Stimulated activated CD8-positive, alpha-beta memory T cell treated with anti-CD3 and anti-CD28 coated beads, Interleukin-2, amount 100 ng/mL, for 1 hour (primary cell): ENCODE measurements at places on chromosomes 5 and 9.

GRCh38 chr5:147601652-147602051 is 91.8 kb upstream of the DPYSL3 start:
- no peak for DNase-seq

DNA sequence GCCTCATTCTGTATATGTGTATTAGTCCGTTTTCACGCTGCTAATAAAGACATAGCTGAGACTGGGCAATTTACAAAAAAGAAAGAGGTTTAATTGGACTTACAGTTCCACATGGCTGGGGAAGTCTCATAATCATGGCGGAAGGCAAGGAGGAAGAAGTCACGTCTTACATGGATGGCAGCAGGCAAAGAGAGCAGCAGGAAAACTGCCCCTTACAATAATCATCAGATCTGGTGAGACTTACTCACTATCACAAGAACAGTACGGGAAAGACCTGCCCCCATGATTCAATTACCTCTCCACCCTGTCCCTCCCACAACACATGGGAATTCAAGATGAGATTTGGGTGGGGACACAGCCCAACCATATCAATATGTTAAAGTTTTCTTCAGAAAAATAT is 49.8 kb upstream of the GPBP1 start:
- DNase-seq = no peak

DNA sequence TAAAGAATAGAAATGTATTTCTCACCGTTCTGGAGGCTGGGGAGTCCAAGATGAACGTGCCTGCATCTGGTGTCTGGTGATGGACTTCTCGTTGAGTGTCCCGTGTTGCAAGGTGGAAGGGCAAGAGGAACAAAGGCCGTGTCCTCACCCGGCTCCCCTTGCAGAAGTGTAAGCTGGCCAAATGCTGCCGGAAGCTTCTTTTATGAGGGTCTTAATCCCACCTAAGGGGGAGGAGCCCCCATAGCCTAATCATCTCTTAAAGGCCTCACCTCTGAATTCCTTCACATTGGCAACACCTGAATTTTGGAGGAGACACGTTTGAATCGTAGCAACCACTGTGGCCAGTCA is 99.1 kb upstream of the DAP start:
- DNase-seq = no peak

DNA sequence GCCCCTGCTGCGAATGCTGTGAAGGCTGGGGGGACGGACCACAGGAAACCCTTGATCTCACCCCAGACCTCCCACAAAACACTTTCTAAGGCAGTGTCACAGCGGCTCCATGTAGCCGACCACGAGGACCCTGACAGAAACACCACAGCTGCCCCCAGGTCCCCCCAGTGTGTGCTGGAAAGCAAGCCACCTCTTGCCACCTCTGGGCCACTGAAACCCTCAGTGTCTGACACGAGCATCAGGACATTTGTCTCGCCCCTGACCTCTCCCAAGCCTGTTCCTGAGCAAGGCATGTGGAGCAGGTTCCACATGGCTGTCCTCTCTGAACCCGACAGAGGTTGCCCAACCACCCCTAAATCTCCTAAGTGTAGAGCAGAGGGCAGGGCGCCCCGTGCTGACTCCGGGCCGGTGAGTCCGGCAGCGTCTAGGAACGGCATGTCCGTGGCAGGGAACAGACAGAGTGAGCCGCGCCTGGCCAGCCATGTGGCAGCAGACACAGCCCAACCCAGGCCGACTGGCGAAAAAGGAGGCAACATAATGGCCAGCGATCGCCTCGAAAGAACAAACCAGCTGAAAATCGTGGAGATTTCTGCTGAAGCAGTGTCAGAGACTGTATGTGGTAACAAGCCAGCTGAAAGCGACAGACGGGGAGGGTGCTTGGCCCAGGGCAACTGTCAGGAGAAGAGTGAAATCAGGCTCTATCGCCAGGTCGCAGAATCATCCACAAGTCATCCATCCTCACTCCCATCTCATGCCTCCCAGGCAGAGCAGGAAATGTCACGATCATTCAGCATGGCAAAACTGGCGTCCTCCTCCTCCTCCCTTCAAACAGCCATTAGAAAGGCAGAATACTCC is 84.7 kb downstream of the GOLPH3 start:
- no peak for DNase-seq

- DNase-seq = no peak
Measured at GRCh38 chr9:93659837-93660177, 83.4 kb downstream of the PHF2 start.
